ENCODE measurements at places on chromosomes 6 and 20.

- no peak for DNase-seq
Measured at GRCh38 chr20:50992733-50993457, 30.0 kb downstream of the KCNG1 start.

DNA sequence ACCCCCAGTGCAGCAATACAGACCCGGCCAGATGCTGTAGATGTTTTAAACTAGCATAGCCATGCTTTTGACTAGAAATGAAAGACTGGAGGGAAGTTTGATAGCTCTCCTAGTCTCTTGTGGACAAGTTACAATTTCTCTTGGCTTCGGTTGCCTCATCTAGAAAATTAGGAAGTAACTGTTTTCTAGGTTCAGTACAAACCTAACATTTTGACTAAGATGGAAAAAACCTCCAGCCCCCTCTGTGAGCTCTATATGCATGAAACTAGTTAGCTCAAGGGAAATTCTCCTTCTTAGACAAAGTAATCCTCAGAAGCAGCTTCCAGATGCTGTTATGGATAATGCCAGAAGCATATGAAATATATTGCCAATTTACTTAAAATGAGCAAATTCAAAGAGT is 86.6 kb downstream of the RNF144B start:
- no peak for DNase-seq

DNA sequence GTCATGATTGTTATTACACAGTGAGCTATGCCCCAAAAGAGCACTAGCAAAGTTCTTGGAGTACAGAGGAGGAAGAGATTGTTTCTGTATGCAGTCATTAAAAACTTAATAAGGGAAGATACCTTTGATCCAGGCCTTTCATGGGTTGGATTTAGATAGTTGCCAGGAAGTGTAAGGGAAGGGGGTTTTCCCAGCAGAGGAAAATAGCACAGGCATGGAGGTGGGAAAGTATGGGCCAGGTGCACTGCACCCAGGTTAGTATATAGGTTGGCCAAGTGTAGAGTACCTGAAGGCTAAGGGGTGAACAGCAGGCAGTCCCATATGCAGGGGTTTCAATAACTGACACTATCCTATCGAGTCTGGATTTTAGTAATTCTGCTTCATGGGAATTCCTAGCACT is 101.4 kb downstream of the SOBP start:
- no peak for DNase-seq

DNA sequence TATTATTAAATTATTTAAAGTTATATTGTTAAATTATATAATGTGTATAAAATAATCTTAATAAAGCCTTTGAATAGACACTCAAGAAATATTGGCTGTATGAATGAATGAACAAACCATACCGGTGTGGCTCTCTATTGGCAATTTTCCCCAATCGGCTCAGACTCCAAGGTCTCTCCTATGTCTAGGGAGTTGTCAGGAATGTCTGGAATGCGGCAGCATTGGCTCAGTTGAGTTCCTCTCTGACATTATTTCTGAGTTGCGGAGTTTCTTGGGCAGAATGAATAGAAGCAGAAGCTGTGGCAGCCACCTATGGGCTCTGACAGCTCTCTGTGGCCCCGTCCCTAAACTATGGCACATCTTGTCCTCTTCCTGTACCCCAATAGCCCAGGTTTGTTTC is 111.0 kb downstream of the SOBP start:
- DNase-seq = no peak

- peak; percentile 80 for DNase-seq
Measured at GRCh38 chr20:34825530-34826362, at the start of gene NCOA6. Gene NCOA6 (minus strand): TSS chr20:34825651. CDS start chr20:34782355, 43,296 bp downstream.

GRCh38 chr6:42704251-42704936 is 18.0 kb downstream of the PRPH2 start:
- no peak for DNase-seq

DNA sequence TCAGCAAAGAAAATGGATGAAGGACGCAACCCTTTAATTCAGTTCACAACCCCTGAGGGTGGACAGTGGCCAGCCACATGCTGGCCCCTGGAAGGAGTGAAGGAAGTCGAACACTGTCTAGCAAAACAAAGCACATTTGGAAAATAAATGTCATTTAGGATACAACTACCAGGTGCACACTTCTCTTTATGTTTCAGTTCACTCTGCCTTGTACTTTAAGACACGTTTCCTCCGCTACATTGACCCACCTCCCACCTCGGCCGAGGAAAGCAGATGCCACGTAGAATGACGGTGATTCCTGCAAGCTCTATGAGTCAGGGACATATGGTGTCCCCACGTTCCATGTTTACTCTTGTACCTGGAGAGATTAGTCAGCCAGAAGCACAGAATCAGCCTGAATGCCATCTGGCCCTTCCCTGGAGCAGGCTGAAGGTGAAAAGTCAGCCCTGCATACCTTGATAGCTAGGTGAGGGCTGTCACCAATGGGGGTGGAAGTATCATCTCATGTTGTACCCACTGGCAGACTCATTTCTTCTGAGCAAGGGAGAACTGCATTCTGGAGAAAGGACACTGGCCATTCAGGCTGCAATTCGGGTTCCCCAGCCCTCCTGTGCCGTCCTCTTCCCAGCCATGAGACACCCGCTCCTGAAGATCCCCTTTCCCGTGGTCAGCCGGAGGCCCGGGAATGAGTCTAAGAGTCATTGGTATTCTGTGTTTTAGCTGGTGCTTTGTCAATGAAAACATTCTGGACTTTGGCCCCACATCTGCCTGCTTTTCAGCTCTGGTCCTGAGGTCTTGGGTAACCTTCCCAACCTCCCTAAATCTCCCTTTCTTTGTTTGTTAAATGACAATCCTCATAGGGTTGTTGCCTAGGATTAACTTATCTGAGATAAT is 60.6 kb downstream of the FOXA2 start:
- DNase-seq = no peak

GRCh38 chr6:3849681-3850450 is 693 bp downstream of the FAM50B start:
- no peak for DNase-seq

GRCh38 chr6:10271982-10272381 is 142.9 kb downstream of the TFAP2A start:
- DNase-seq = no peak

DNA sequence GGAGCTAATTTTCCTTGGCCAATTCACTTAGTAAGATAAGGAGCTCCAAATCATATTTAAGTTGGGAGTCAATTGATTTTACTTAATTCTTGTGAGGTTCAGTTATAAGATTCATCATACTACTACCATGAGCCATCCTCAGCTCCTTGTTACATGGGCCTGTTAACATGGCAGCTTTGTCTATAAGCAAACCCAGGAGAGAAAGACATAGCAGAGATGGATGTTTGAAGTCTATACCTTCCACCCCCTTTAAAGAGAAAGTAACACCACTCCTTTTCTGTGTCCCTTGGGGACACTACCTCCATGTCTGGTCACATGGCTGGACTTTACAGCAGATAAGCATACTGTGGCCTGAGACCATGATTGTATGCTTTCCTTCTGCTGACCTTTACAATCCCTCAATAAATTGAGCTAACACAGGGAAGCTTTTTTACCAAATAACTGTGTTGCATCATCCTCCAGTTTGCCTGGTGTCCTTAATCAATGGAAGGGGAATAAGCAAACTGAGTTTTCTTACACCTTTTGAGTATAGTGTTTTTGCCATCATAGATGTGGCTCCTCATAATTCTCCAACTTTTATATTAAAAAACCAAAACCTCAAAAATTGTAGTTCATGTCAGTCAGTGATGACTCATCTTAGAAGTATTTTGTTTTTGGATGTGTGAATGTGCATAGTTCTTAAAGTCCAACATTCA is 9.8 kb upstream of the ZNFX1 start:
- DNase-seq = no peak

GRCh38 chr6:28105245-28105639 is 19.2 kb upstream of the ZSCAN16 start:
- no peak for DNase-seq

DNA sequence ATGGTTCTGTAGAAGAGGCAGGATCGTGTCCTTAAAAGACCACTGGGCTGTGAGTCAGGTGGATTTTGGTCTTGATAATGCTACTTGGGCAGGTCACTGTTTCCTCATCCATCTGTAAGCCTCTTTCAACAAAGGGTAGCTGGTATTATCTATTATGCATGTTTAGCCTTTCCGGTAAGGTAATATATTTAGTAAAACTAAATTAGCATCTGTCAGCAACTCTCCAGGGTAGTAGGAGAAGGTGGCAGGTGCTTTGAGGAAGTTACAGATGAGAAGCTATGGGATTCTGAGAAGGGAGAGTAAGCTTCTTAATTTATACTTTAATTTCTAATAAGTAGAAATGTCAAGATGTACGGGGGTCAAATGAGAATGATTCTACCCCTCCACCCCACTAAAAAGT is 86.9 kb upstream of the TGM3 start:
- no peak for DNase-seq

- no peak for DNase-seq
Measured at GRCh38 chr6:106377061-106377540, 16.6 kb downstream of the CRYBG1 start.

GRCh38 chr6:128482642-128483041 is 37.8 kb downstream of the PTPRK start:
- no peak for DNase-seq

- DNase-seq = no peak
Measured at GRCh38 chr6:149220882-149221773, 96.4 kb upstream of the TAB2 start.

DNA sequence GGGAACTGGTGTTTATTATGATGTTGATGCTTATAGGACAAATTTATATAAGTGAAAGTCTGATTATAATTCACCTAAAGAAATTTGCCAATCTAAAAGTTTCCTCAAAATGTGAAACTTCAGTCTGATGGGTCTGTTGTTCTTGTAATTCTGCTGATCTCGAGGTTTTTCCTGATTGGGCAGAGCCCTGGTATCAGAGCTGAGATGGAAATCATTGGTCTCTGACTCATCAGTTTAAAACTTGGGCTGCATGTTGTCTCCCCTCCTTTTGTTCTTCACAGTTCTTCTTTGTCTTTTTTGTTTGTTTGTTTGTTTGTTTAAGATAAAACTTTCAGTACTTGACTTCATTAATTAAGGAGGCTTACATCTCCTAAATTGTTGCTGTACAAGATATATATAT is 5.9 kb downstream of the SMAP1 start:
- DNase-seq = no peak

DNA sequence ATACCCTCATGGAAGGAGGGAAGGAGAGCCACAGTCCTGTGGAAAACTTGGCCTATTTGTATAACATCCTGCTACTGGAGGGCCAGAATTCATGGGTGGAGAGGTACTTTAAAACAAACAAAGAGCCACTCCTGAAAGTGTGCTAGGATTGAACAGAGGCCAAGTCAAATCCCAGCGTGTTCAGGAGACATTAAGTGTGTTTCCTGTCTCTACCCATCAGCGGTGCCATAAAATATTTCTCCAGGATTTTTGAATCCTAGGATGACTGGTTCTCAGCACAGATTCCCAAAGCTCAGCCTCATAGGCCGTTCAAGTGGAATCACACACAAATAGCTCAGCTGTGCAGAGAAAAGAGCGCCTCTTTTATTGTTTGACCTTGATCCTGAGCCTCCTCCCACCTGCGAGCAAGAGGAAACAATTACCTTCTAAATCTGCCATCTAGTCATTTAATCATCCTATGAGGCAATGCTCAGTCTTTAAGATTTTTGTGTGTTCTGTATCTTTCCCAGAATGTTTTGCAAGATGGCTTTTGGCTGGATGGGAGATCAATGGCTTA is 31.8 kb upstream of the RALGAPA2 start:
- DNase-seq = no peak

- DNase-seq = no peak
Measured at GRCh38 chr6:14189074-14189473, 71.5 kb downstream of the CD83 start.

GRCh38 chr6:74588094-74588832 is 617.6 kb downstream of the COL12A1 start:
- DNase-seq = no peak

- no peak for DNase-seq
Measured at GRCh38 chr6:63724721-63725120, 89.1 kb downstream of the PHF3 start.

- DNase-seq = no peak
Measured at GRCh38 chr6:15109338-15110090, 136.4 kb upstream of the JARID2 start.

DNA sequence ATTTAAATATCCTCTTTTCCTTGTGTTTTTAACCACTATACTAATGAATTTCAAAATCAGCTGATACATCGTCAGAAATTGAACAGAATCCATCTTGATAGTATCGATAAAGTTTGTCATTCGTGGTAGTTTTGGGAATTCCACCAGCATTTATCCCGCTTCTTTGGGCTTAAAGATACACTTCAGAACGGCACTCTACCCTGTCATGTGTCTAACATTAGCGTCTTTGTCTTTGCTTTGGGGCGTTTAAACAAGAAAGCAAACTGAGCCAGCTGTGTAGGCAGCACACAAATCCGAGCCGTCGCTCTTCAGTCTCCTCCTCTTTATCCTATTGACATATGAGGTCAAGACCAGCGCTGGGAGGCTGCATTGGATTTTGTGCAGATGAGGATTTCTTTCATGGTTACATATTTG is 27.5 kb upstream of the NHSL1 start:
- DNase-seq = no peak

DNA sequence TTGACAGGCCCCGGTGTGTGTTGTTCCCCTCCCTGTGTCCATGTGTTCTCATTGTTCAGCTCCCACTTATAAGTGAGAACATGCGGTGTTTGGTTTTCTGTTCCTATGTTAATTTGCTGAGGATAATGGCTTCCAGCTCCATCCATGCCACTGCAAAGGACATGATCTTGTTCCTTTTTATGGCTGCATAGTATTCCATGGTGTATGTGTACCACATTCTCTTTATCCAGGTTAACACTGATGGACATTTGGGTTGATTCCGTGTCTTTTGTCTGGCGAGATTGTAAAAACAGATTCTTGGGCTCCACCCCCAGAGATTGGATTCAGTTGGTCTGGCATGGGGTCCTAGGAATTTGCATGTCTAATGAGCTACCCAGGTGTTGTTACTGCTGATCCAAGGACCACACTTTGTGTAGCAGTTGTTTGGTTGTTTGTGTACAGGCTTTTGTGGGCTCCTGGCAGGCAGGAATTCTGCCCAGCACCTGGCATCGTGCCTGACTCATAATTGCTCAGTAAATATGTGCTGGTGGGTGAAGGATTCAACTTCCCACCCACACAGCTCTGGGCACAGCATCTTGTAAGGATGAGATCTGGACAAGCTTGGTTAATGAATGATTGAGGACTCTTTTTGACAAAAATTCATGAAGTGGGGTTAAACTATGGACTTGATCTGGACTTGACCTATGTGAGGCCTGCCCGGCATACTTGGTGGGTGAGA is 5.2 kb downstream of the TOX2 start:
- no peak for DNase-seq

DNA sequence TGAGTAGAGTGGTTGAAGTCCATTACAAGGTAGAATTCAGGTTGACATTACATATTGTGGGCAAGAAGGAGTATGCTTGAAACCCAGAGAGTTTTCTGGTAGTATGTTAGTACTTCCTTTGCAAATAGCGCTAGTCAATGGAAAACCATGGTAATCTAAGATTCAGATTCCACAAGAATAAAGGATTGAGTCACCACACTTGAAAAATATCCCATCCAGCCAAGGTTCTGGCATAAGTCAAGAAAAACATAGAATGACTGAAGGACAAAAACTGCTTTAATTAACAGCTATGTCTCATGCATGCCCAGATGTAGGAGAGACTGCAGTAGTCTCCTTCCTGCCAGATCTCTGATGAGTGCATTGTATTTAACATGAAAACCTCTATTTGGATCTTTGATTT is 469.8 kb downstream of the BMP2 start:
- DNase-seq = no peak

All from effector CD8-positive, alpha-beta T cell (primary cell).